Ovary (tissue), 10 donors: ENCODE measurements at places on chromosomes 2 and 18. TPM values are rescaled to one million over a fixed set of nuclear protein-coding genes. Genes with fewer than 3 reads are reported as not detected.

Gene GREB1
- 228 TPM for polyA plus RNA-seq

Gene ST8SIA5
- 0.48 TPM for polyA plus RNA-seq

Gene SERPINB8
- polyA plus RNA-seq, result 10.5 TPM

Gene RANBP2
- polyA plus RNA-seq, result 25.8 TPM

Gene HOXD4
- polyA plus RNA-seq, result 8.3 TPM

DNA sequence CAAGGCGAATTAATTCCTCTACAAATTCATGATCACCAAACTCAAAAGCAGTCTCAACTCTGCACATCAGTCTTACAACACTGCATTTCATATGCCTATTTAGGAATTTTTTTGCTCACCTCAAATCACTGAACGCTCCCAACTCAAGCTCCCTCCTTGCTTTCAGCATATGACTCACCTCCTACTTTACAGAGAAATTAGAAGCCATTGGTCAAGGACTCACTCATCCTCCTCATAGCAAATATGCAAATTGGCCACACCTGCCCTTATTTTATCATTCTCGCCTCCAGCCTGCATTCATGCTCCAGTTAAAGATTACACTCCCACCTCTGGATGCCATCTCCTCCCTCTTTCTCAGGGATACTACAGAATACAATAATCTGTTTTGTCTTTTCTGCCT, 148.8 kb downstream of the MBD2 start:
- no peak overlapping the region for H3K27ac ChIP-seq
- no peaks in the 10 kb centered on the region for H3K27me3 ChIP-seq
- H3K36me3 ChIP-seq, result no peaks in the 10 kb centered on the region
- H3K4me3 ChIP-seq, result no peak overlapping the region

DNA sequence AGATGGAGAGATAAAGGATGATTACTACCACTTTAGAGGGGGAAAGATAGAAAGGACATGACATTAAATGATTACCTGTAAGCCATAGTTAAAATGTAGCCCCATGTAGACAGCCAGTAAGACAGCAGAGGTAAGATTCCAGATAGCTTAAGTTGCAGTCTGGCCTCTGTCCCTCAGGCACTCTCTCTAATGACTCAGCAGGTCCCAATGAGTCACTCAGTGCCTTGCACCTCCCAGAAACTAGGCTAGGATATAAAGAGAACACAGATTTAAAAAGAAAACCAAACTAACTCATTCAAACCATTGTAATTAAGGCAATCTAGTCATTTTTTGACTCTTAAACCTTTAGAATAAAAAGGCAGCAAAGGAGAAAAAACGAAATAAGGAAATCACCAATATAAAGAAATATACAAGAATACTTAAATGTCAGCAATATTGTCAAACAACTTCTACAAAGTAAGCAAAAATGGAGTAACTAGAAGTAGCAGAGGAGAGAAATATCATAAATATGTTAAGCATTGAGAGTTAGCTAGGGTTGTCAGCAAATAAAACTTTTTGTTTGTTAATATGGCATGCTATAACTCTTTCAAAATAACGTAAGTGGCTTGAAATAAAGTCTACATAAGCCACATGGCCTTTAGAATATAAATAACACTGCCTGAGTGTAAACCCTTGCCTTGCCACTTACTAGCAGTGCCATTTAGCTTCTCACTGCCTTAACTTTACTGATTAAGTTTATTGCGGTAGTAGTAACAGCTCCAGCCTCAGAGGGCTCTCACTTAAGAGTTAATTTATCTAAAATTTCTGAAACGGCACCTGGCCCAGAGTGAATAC, 48.5 kb downstream of the SOCS6 start:
- H3K27me3 ChIP-seq, result no peaks in the 10 kb centered on the region
- H3K36me3 ChIP-seq, result no peaks in the 10 kb centered on the region
- no peak for DNase-seq
- no peaks in the 10 kb centered on the region for H3K4me1 ChIP-seq
- no peak overlapping the region for H3K4me3 ChIP-seq
- H3K27ac ChIP-seq, result no peak overlapping the region

GRCh38 chr2:127629637-127630036, 16.3 kb upstream of the GPR17 start:
- no peaks in the 10 kb centered on the region for H3K36me3 ChIP-seq
- H3K27ac ChIP-seq, result no peak overlapping the region
- no peak overlapping the region for H3K4me3 ChIP-seq
- H3K27me3 ChIP-seq, result no peaks in the 10 kb centered on the region
- no peak for DNase-seq

DNA sequence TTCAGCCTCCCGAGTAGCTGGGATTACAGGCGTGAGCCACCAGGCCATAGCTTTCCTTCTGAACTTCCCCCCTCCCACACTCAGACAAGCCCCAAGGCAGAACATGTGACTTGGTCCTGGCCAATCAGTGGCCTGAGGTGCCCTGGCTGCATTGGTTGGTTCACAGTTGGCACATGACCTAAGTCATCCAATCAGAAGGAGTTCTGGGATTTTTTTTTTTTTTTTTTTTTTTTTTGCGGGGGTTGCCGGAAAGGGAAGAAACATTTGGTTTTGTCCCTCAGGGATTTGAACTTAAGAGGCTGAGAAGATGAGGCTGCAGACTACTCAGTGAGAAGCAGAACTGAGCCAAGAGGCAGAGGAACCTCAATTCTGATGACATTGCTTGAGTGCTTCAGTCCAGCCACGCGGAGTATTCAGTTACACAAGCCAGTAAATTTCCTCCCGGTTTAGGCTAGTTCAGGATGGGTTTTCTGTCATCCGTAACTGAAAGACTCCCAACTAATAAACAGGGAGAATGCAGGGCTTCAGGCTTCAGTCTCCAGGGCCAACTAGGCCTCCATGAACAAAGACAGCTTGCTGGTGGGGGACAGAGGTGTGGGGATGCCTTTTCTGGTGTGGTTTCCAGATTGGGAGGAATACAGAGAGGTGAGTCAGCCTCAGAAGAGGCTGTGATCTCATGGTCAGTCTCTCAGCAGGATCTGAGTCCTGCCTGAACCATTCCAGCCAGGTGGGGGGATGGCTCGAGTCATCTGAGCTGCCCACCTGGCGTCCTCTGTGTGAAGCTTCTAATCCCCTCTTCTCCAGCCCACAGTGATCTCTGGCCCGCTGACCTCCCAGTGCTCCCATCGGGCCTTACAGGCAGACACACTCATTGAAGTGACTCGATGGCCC, 9.2 kb downstream of the PTMA start:
- no peaks in the 10 kb centered on the region for H3K36me3 ChIP-seq
- H3K27me3 ChIP-seq, result no peaks in the 10 kb centered on the region
- peaks cover 8% of the 10 kb centered on the region for H3K4me1 ChIP-seq
- no peak overlapping the region for H3K27ac ChIP-seq
- no peak for DNase-seq
- H3K4me3 ChIP-seq, result no peak overlapping the region
